ENCODE measurements at places on chromosomes 7 and 10. TPM values are rescaled to one million over a fixed set of nuclear protein-coding genes. Genes with fewer than 3 reads are reported as not detected.

Gene IL15RA
- total RNA-seq, result 2.9 TPM

Gene OR9A4
- total RNA-seq, result not detected

Gene CTTNBP2
- total RNA-seq, result 0.29 TPM

Gene SFRP4
- 3.0 TPM for total RNA-seq

Gene SEPHS1
- 84.0 TPM for total RNA-seq

Gene PAPOLB
- total RNA-seq, result not detected

Gene ATOH7
- 0.10 TPM for total RNA-seq

Gene ZNF777
- total RNA-seq, result 20.2 TPM

Gene MNX1
- 4.7 TPM for total RNA-seq

Gene CDH23
- total RNA-seq, result 1.9 TPM

Gene MYOZ1
- total RNA-seq, result not detected

Gene SP8
- not detected for total RNA-seq

Gene C7orf57
- total RNA-seq, result 0.31 TPM

Gene SLC35G1
- total RNA-seq, result 9.1 TPM

Gene CTAGE8
- total RNA-seq, result not detected

Gene H2BK1
- total RNA-seq, result not detected

Gene MAP3K8
- 12.1 TPM for total RNA-seq

Gene TMEM139
- 0.64 TPM for total RNA-seq

Gene GIMAP8
- total RNA-seq, result not detected

Gene STRIP2
- total RNA-seq, result 7.1 TPM

Gene FAM221A
- 0.55 TPM for total RNA-seq

Gene LIPN
- total RNA-seq, result not detected

Gene LOXL4
- total RNA-seq, result 1.5 TPM

Gene AKR1C8
- total RNA-seq, result not detected

Gene FRMD4A
- total RNA-seq, result 2.6 TPM

Gene FKBP6
- total RNA-seq, result not detected

Gene SORCS3
- total RNA-seq, result not detected

Gene WNT8B
- not detected for total RNA-seq

Gene MKRN1
- 55.3 TPM for total RNA-seq

Gene SEMA3D
- 0.01 TPM for total RNA-seq

Gene SORBS1
- 0.58 TPM for total RNA-seq
